ENCODE measurements at places on chromosomes 7 and 10.

DNA sequence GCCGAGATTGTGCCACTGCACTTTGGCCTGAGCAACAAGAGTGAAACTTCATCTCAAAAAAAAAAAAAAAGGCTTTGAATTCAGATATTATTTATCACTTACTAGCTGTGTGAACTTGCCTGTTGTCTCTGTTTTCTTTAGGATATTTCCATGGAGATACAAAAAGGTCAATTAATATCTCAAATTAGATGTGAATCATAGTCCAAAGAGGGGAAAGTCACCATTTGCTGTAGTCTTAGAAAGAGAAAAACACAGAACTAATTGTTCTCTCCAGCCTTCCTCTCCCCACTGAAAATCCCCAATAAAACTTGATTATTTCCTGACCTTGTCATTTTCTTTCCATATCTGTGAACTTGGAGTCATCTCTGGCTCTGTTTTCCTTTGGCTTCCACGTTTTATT, 21.2 kb downstream of the HEPACAM2 start:
- peak; percentile 67 for DNase-seq

DNA sequence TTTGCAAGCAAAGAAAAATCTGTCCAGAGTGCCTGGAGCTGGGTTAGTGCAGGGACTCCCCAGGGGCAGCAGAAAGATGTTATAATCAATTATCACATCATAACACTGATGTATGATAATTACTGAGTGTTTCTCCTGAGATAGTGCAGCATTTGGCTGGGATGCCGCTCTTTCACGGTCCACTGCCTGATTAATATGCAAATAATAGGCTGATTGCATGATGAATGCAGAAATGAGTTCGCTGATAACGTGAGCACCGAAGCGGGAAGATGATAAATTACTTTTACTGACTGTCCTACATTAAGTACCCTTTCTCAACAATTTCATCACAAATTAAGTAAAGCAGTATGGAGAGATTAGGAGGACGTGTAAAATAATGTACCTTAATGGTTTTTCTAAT, 71.4 kb upstream of the SH2B2 start:
- no peak for DNase-seq

GRCh38 chr10:119896061-119896655, 3.6 kb downstream of the SEC23IP start:
- peak; percentile 50 for DNase-seq

DNA sequence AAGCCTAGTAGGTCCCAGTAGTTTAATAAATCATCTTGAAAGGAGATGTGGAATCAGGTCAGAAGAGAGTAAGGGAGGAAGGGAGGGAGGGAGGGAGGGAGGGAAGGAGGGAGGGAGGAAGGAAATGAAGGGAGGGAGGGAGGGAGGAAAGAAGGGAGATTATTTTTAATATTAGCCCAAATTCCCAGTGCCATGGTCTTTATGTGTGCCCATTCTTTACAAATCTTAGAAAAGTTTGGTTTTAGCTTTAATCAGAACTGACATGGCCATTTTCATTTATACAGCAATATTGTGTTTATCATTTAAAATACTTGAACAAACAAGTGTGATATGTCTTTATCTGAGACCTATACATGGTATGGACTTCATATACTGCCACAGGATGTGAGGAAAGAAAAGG, 86.8 kb downstream of the GAD2 start:
- DNase-seq = no peak

- DNase-seq = peak; percentile 72
Measured at GRCh38 chr7:23211589-23211988, 29.7 kb downstream of the NUP42 start.

DNA sequence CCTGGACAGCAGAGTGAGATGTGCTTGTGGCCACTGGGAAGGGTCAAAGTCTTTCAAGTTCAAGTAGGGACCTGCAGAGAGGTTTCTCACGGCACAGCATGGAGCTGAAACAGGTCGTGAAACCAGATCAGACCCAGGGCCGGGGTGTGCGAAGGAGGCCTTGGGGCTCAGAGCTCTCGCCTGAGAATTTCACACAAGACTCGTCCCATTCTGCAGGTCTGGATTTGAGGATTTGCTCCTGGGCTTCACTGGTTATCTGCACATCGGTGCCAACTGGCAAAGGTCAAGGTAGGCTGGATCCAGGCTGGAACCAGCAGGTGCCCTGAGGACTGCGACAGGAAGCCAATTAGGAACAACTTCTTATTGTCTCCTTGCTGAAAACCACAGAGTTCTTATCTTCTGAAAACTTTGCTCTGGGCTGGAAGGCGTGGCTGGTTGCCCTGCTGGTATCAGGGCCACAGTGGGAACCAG, 24.0 kb upstream of the GTF2I start:
- no peak for DNase-seq

Data from DMS53 (cell line).